Activated gamma-delta T cell treated with Interleukin-2 at 50 U/mL for 16 hours (primary cell): ENCODE measurements at places on chromosomes 12 and 14.

DNA sequence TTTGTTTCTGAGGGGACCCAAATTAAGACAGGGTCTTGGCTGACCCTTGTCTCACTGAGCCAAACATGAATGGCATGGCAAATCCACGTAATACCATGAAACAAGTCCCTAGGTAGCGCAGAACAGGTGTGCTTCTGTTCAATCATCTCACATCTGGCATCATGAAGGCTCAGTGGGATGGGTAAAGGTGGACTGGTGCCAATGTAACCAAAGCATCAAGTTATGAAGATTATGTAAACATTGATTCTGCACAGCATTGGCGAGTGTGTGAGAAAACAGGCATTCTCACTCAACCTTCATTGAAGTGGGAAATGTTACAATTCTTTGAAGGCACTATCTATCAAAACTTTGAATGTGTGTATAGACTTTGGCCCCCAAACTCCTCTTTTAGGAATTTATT, 41.9 kb downstream of the PTGER2 start:
- no peak for DNase-seq

DNA sequence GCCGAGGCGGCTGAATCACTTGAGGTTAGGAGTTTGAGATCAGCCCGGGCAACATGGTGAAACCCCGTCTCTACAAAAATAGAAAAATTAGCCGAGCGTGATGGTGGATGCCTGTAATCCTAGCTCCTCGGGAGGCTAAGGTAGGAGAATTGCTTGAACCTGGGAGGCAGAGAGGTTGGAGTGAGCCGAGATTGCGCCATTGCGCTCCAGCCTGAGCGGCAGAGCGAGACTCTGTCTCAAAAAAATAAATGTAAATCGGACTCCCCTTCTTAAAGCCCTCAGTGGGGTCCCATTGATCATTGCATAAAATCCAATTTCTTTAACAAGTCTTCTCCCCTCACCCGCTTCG, 908 bp downstream of the TDP1 start:
- DNase-seq = no peak

DNA sequence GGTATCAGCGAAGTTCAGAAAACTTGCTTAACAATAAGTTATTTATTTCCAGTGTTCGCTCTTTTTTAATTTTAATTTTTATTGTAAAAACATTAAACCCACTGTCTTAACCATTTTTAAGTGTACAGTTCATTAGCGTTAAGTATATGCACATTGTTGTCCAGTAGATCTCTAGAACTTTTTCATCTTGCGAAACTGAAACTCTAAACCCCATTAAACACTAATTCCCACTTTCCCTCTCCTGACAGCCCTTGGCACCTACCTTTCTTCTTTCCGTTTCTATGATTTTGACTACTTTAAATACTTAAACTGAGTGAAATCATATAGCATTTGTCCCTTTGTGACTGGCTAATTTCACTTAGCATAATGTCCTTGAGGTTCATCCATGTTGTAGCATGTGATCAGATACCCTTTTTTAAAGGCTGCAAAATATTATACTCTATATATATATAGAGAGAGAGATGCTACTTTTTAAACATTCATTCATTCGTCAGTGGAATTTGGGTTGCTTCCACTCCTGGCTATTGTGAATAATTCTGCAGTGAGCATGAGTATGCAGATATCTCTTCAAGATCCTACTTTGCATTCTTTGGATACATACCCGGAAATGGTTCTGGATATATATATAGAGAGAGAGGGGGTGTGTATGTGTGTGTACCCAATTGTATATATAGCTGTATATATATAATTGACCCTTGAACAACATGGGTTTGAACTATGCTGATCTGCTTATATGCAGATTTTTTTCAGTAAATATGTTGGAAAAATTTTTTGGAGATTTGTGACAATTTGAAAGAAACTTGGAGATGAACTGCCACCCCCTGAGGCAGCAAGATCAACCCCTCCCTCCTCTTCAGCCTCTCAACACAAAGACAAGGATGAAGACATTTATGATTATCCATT, 74.7 kb upstream of the EVL start:
- DNase-seq = no peak

DNA sequence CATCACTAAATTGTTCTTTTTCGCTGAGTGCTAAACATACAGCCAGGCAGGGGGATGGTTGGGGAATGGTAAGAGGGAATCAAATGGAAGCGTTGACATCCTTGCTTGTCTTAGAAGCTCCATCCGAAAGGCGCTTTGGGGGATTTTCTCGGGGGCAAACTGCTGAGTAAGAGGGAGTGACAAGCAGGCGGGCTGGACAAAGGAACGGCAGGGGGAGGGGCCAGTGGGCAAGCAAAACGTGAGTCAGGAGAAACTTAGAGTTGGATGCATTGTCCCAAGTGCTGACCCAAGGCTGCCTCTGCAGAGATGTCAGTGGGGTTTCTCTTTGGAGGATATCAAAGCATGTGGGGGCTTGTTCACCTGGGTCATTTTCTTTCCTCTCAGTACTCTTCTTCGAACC, 480.5 kb downstream of the VRK1 start:
- DNase-seq = no peak

DNA sequence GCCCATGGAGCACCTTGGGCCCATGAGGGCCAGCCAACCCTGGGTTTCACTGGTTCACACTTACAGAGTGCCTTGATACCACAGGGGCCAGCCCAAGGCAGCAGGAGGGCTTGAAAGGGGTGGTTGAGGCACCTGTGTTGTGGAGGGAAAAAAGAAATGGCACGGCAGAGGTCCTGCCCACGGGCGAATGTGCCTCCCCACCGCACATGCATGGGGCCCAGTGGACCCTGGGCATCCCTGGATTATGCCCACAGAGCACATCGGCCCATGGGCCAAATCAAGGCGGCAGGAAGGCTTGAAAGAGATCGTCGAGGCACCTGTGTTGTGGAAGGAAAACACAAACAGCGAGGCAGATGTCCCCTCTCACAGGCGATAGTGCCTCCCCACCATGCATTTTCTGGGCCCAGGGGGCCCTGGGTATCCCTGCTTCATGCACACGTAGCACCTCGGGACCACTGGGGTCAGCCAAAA, 378.1 kb downstream of the ALG10 start:
- DNase-seq = peak; percentile 1

DNA sequence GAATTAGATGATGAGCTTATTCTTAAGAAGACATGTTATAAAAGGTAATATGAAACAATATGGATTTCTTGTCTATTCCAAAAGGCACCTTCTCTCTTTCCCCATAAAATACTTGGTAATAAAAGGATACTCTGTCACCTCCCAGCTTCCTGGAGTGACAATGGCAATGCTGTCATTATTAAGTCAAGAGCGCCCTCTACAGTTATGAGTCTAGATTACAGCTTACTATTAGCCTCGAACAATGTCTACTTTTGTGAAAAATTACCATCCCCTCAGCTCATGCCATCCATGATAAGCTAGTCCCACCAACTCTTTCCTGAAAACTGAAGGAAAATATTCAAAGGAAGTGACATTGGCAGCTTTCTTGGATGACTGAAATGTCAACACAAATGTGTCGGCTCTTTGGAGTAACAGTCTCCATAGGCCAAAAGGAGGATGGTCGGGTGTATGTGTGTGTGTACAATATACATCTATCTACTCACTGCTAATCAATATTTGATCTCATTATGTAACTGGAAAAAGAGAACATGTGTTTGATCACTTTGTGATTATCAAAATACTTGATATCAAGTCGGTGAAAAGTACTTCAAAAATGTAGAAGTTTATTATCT, 48.7 kb upstream of the CDKN3 start:
- DNase-seq = no peak

- no peak for DNase-seq
Observed at GRCh38 chr14:92135269-92135668, 13.5 kb downstream of the CPSF2 start.

DNA sequence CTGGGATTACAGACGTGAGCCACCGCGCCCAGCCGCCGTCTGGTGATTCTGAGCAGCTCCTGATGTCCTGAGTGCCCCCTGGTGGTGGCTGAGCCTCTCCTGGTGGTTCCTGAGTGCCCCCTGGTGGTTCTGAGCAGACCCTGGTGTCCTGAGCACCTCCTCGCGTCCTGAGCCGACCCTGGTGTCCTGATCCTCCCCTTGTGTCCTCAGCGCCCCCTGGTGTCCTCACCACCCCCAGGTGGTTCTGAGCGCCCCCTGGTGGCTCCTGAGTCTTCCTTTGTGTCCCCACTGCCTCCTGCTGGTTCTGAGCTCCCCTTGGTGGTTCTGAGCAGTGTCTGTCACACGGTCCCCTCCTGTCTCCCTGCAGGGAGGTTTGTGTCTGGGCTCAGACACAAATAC, 1304.9 kb downstream of the TMEM121 start:
- peak; percentile 39 for DNase-seq

- DNase-seq = no peak
Observed at GRCh38 chr12:117523971-117524370, 162.5 kb upstream of the NOS1 start.

- DNase-seq = no peak
Observed at GRCh38 chr12:68446384-68446783, 114.2 kb upstream of the MDM1 start.

GRCh38 chr12:105927564-105927963, 211.2 kb downstream of the NUAK1 start:
- DNase-seq = no peak

DNA sequence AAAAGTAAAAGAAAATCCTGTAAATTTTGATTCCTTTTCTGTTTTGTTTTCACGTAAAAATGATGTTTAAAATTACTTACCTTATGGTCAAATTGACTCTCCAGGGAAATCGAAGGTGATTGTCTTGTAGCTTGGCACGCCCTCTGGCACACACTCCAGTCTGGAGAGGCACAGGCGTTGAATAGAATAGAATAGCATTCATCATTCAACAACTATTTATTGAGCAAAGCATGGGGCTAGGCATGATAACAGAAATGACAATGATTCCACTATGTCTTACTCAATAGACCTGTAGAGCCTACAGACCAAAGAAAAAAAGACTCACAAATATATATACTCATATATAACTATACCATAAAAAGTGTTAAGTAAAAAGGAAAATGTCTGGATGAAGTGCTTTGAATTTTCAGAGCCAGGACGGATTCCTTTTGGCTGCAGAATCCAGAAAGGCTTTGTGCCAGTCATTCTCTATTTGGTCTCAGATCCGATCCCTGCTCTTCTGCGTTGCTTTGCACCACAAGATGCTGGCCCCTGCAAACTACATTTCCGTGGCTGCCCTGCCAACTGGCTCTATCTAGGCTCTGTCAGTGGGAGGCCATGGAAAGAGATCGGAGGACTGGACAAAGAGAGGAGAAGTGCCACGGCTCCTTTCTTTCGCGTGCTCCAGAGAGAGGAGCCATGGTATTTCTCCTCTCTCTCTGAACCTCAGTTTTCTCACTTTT, 231.8 kb downstream of the CRADD start:
- no peak for DNase-seq

DNA sequence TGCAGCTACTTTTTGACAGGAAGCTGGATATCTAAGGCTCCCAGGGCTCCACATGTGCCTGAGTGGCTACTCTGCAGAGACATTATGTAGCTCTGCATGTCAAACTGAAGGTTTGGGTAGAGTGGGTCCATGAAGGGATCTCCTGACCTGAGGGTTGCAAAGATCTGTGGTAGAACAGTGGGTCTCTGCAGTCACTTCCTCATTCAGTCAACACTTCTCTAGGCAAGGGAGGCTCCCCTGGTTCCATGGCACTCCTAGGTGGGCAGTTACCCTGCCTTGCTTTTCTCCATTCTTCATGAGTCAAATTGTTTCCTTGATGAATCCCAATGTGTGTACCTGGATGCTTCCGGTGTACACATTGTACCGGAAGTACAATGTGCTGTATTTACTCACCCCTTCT, 57.4 kb downstream of the CMAS start:
- DNase-seq = no peak

GRCh38 chr12:52794479-52795331, 1.2 kb downstream of the KRT3 start:
- DNase-seq = no peak

DNA sequence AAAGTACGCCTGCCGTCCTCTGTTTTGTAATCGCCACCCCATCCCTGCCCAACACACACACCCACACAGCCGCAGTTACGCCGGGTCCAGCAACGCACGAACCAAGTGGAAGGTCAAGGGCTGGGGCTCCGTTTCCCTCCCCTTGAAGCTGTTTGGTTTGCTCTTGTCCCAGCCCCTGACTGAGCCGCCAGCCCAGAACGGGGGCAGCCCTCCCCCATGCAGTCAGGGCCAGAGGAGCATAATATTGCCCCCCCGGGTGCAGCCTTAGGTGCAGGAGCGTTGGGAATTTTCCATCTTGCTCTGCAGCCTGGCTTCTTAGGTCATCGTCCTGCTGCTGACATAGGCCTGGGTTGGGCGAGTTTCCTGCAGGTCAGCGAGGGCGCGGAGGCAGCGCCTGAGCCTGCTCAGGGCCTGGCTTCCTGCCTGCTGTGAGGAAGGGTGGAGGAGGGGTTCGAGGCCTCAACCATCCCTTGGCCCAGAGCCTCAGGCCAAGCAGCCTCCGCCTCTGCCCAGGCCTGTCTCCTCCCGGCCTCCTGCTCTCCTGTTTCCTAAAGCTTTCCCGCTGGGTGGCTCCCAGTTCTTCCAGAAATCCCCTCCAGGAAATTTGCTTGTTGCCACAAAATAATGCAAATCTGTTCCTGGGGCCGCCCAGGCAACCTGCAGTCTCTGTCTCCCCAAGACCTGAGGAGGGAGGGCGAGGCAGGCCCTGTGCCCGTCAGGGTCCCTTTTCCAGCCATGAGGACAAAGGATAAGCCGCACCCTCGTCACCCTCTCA, 44.5 kb downstream of the PSMA6 start:
- no peak for DNase-seq

DNA sequence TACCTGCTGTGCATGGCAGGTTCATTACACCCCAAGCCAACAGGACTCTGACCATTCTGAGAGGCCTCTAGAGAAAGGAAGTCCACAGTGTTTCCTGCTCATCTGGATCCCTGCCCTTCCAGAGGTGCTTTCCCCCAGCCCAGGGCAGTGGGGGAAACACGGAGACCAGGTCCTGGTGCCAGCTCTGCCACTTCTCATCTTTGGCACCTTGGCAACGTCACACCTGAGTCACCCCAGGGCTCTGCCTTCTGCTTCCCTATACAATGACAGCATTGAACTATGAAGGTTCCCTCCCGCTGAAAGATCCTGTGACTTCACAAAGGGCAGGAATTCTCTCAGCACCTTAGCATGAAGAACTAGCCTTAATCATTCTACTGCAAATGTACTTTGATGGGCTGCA, 74.9 kb downstream of the ANO2 start:
- no peak for DNase-seq

DNA sequence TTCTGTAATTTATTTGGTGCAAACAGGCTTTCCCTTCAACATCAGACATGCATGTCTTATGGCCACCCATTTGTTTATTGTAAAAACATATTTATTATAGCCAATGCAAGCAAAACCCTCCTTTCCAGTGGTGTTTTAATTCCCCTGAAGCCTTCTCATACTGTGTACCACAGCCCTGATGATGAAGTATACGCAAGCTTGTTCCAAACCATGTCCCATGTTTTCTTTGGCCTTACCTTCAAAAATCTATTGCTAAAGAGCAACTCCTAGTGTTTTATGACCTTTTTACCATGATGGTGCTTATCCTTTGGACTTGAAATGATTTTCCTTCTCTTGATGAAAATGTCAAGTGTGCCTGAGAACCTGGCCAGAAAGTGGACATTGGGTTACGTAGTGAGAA, 85.9 kb upstream of the CCDC91 start:
- no peak for DNase-seq

- DNase-seq = no peak
Observed at GRCh38 chr12:114275086-114275485, 130.9 kb downstream of the TBX5 start.
